ENCODE measurements at places on chromosomes 2 and 18.

DNA sequence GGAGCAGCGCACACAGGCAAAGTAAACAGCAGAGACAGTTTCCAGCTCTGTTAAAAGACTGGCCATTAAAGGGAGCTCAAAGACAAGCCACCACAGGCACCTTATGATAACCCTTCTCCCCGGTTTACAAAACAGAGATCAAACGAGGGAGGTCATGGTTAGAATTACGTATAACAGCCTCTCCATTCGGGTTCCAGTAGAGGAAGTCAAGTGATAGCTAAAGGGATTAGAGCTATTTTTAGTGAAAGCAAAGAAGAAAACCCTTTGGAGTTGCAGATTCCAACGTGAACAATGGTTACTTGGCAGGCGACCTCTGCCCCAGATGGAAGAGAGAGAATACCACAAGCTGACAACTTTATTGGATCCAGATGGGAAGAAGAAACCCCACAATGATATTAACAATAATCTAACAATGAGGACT, 31.2 kb upstream of the EDAR start:
- DNase-seq = no peak

- no peak for DNase-seq
Observed at GRCh38 chr2:177261116-177262060, 3.1 kb downstream of the NFE2L2 start.

DNA sequence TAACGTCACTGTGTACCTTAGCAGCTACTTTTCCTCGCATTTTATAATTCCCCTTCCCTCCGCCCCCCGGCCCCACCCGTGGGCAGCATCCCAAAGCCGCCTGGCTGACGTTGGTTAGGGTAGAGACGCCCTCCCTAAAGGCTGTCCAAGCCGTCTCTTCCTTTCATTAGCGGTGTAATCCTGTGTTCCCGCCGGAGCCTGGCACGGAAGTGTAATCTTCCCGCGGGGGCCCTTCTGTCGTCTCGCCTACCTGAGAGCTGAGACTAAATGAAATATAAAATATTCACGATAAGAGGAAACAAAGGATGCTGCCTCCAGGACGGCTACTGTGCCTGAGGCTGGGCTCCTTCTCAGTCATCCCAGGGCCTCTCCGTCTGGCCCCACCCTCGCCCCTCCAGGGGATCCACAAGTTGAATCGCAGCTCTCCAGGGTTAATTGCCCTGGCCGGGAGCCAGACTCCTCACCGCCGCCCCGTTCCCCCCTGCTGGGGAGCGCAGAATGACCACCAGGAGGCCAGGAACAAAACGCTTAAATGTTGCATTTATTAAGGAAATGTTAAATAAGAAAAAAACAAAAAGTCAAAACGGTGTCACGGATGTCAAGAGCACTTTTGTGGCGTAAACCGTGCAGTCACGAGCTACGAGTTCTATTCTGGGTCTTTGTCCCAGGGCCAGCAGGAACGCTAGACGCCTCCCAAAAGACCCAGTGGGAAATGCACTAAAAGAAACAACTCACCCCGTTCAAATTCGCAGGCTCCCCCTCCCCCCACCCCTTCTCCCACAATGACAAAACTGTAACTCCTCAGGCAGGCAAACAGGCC, 1.5 kb downstream of the RPRM start:
- no peak for DNase-seq

DNA sequence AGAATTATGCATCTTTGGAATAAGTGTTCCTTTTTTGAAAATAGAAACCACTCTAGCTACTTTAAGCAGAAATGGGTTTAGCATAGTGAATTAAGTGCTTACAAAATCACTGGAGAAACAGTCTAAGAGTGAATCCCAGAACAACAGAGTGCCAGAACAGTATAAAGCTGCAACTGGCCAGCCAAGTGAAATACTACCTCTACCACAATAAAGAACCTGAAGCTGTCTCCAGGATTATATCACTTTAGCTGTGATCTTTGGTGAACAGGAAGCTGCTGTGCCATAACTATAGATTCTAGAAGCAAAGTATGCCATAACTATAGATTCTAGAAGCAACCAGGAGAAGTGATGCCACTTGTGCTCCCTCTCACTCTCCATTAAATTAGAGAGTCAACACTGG, 7.6 kb downstream of the CAMKMT start:
- DNase-seq = no peak

DNA sequence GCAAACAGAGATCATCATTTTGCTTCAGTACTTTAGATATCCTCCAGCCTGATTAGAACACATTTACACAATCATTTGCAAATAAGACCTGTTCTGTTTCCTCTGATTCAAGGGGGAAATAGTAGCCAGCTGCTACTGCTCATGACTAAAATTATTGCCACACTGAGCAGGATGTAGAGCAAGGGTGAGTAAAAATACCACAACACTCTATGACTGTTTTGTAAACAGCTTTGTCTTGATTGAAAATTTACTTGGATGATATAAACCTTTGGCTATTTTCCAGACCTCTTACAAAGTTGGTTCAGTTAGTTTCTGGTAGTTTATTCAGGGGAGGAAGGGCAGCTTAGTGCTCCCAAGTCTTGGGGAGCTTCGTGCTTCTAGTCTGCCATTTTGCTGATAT, 286.4 kb upstream of the CNTNAP5 start:
- no peak for DNase-seq

DNA sequence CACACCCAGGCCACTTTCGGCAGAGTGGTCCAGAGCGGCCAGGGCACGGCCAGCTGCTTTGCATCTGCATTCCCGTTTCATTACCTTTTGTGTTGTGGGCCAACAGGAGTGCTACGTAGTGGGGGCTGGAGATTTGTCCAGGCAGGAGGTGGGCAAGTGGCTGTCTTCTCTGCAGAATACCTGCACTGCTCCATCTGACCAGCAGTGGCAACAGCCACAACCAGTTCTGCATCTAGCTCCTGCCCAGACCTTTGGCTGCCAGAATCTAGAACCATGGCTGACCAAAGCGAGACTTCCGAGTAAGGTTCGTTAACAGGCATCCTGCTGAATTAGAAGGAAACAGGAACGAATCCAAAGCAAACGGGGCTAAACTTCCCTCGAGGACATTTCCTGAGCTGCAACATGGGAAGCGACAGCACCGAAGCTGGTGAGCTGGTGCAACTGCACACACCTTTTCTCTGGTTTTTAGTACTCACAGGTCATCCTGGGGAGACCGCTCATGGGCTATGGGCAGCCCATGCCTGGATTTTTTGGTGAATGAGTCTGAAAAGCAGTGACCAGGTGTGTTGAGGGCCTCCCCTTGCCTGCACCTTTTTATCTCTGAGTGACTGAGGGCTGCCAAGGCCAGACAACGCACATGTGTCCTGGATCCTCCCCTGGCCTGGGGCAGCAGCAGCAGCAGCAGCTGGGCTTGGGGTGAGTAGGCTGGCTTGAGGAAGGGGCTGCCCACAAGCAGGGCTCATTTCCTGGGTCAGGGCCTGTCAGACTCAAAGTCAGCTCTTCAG, 10.5 kb downstream of the GDF7 start:
- DNase-seq = no peak

DNA sequence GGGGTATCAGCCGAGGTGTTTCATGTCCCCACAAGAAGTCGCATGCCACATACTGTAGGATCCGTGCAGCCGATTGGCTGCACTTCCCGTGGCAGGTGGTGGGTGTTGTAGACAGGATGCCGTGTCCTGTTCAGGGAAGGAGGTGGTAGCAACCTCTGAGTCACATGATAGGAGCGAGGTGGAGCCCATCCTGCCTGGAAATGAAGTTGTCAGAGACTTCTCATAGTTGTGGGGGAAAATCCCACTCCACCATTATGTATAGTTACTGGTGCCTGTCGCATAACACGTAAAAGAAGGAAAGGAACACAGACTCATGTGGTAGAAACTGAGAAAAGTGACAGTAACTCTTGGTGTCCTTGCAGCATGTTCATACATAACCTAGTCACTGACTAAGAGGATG, 91.4 kb upstream of the IL1R2 start:
- no peak for DNase-seq

DNA sequence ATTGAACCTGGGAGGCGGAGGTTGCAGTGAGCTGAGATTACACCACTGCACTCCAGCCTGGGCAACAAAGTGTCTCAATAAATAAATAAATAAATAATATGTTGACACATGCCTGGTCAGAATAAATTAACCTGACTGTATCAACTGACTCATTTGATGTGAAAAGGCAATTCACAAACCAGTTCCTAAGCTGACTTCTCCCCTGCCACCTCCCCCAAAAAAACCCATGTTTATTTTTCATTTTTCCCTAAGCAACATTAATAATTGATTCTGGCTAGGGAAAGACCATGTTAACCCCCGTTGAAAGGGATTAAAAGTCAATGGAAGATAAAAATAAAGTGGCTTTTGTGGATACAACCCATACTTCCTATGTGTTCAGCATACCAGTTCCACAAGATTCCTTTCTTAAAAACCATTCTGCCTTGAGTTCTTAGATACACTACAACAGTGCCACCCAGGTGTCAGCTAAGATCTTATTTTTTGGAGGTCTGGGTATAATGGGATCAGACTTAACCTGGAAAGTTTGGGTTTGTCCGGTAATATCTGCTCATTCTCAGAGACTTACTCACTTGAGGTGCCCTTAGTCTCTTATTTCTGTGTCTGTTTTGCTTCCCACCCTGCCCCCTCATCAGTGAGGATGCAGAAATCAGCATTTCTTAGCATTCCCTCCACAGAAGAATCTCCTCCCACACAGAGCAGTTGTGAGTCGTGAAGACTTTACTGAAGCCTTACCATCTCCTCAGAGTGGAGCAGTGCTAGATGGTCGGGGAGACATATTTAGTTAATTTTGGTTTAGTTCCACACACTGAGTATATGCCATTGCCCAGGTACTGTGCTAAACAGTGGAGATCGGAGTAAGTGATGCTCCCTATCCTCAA, 10.1 kb upstream of the MCFD2 start:
- no peak for DNase-seq

GRCh38 chr18:32468147-32468845, 2.4 kb downstream of the GAREM1 start:
- DNase-seq = no peak

Data from hepatic stellate cell (primary cell).